ENCODE measurements at places on chromosomes 3 and 15.

- DNase-seq = no peak
Observed at GRCh38 chr3:51904034-51904823, 1.1 kb upstream of the IQCF1 start.

DNA sequence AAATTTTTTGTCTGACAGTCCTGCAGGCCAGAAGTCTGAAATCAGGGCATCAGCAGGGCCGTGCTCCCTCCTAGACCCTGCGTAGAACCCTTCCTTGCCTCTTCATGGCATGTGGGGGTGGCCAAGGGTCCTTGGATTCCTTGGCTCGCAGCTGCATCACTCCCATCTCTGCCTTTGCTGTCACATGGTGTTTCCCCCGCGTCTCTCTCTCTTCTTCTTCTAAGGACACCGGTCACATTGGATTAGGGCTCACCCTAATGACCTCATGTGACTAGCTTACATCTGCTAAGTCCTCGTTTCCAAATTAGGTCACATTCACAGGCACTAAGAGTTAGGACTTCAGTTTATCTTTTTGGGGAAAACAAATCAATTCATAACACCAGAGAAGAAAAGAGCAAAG, 12.0 kb downstream of the SLCO3A1 start:
- DNase-seq = no peak

DNA sequence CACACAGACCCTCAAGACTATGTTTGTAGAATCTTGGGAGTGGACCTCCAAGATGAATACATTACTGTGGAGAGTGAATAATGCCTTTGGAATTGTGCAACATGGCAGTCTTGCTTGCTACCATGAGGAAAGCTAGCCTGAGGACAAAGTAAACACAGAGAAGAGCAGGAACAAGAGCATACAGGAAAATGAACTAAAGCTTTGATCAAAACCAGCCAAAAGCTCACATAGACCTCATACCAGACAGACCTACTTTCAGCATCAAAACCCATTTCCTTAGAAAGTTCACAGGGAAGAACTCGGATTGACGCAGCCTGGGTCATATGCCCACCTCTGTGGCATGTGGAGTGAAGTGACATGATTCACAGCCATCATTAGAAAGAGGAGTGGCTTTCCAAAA, 3.3 kb upstream of the RAB8B start:
- no peak for DNase-seq

GRCh38 chr3:72380193-72380592, 468.1 kb downstream of the SHQ1 start:
- DNase-seq = no peak

GRCh38 chr3:10709110-10709781, 106.8 kb upstream of the SLC6A11 start:
- DNase-seq = no peak

GRCh38 chr3:141655801-141656200, 82.3 kb upstream of the RNF7 start:
- DNase-seq = no peak

DNA sequence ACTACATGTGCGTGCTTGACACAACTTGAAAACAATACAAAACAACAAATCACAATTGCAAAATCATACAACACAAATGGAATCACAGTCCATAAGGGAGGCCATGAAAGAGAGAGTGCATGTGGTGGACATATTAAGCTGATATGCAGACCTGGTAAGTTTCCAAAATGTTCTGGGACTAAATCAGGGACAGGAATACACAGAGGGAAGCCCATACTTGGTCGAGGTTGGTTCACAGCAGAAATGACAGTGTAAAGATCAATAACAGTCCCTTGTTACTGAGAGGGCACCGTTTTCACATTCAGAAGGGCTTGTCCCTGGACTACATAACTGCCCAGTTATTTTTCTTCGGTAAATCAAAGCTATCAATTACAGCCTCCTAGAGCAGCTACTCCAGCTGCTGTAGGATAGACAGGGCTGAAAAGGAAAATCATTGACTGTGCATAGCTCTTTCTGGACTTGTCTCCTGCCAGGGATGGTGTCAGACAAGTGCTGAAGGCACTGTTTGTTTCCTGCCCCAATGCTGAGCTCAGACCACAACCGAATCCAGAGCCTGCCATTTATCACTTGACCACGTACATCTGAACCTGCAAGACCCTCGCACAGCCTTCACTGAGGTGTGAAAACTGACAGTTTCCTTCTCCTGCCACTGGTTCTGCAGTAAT, 79.5 kb upstream of the KCNMB2 start:
- no peak for DNase-seq

DNA sequence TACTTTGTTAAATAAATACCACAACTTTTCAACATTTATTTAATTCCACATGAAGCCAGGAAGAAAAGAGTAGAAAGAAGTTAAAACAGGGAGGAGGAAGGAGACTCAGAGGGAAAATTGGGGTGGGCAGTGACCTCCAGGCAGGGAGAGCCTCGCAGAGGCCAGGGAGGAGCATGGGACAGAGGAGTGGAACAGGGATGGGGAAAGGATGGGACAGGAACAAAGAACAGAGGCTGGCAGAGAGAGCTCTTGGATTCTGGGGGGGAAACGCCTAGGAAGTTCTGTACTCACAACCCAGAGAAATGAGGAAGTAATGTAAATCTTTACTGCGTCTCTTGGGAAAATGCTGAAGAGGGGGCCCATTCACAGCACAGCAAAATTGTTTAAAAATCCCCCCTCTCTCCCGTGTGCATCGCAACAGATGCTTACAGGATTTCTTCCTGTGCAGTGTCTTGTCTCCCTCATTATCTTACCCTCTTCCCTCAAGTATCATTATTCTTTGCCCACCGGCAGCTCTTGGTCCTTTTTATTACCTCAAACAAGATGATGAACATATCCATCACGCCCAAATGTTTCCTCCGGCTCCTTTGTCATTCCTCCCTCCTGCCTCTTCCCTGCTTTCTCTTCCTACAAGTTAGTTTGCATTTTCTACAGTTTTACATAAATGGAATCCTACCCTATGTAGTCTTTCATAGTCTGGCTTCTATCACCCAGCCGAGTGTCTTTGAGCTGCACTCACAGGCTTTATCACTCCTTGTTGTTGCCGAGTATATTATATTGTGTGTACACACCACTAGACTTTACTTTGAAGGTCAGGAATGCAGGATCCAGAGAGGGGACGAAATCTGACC, 65.5 kb downstream of the ARHGAP31 start:
- DNase-seq = no peak

- DNase-seq = no peak
Observed at GRCh38 chr15:52008698-52009434, 10.2 kb upstream of the MAPK6 start.

DNA sequence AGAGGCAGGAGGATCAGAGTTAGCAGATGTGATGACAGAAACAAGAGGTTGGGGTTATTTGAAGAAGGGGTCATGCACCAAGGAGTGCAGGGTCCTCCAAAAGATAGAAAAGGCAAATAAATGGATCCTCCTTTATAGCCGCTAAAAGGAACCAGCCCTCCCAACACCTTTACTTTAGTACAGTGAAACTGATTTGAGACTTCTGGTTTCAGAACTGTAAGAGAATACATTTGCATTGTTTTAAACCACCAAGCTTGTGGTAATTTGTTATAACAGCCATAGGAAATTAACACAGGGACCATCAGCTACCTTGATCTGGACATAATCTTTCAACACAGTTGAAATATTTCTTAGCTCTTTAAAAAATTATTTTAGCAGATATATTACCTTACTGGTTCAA, 166.6 kb downstream of the TIGIT start:
- no peak for DNase-seq

GRCh38 chr3:118476885-118477618, 557.6 kb downstream of the IGSF11 start:
- DNase-seq = no peak

- no peak for DNase-seq
Observed at GRCh38 chr3:51441282-51442030, 50.4 kb downstream of the RBM15B start.

DNA sequence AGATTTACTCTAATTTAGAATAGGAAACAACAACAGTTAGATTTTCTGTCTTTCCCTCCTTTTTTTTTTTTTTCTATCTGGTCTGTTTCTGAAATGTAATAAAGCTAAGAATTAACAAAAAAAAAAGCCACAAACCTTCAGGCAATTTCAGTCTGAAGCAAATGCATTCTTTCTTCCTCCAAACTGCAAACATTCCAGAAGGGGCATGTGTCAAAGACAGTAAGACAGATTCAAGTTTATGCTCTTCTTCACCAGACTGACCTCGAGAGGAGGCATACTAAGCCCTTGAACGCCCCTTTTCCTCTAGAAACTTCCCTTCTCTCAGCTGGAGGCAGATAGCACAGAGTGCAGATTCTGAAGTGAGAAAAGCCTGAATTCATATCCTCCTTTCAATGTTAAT, 654.6 kb upstream of the LMCD1 start:
- no peak for DNase-seq

- DNase-seq = no peak
Observed at GRCh38 chr3:188360364-188360881, 206.5 kb downstream of the LPP start.

DNA sequence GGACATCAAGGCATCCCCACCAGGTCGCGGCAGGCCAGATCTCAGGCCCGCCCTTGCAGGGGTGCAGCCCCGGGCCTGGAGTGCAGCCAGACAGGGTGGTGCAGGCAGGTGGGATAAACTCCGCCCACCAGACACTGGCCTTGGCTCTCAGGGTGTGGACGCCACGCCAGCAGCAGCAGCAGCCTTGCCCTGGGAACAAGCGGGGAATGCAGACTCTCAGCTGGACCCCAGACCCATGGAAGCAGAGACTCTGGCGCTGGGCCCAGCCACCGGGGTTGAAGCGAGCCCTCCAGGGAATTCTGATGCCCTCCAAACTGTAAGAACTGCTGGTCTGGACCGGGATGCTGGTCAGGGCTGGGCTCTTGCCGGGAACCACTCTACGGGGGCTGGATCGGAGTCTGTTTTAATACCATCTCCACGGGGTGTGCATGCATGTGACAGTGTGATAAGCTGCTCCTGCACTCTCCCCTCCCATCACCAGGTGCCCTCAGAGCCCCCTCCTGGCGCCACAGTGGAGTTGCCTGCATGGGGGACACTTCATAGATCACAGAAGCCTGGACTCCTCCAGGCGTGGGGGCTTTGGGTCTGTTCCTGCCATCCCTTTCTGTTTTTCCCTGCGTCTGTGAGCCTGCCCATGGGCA, 142.7 kb downstream of the NSMCE3 start:
- no peak for DNase-seq

DNA sequence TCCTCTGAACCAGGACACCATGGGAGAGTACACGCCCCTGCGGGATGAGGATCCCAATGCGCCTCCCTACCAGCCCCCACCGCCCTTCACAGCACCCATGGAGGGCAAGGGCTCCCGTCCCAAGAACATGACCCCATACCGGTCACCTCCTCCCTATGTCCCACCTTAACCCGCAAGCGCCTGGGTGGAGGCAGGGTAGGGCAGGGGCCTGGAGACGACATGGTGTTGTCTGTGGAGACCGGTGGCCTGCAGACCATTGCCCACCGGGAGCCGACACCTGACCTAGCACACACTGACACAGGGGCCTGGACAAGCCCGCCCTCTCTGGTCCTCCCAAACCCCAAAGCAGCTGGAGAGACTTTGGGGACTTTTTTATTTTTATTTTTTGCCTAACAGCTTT, 21.2 kb upstream of the BSN start:
- no peak for DNase-seq

- DNase-seq = no peak
Observed at GRCh38 chr3:134677196-134677986, 26.6 kb upstream of the KY start.

DNA sequence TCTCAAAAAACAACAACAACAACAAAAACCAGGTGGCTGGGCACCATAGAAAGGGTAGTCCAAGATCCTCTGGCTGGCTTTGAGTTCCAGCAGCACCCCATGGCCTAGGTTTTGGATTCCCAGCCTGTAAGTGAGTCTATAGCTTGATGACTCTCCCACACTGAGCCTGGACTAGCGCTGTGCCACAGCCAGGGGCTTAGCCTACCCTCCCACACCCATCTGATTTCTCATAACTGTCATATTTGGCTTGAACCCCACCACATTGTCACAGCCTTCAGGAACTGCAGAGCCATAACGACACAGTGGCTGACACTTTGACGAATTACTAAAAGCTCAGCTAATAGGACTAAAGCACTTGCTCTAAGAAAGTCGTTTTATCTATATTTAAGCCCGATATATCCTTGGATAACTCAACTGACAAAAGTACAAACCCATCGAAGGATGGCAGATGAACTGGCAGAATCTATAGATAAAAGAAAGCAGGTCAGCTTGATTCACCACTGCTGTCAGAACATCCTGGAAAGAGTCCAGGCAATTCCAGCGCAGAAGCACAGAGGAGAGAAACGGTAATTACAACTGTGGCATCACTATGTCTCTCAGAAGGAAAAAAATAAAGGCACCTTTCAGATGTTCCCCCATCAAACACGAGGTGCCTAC, 62.1 kb downstream of the HOMER2 start:
- no peak for DNase-seq

DNA sequence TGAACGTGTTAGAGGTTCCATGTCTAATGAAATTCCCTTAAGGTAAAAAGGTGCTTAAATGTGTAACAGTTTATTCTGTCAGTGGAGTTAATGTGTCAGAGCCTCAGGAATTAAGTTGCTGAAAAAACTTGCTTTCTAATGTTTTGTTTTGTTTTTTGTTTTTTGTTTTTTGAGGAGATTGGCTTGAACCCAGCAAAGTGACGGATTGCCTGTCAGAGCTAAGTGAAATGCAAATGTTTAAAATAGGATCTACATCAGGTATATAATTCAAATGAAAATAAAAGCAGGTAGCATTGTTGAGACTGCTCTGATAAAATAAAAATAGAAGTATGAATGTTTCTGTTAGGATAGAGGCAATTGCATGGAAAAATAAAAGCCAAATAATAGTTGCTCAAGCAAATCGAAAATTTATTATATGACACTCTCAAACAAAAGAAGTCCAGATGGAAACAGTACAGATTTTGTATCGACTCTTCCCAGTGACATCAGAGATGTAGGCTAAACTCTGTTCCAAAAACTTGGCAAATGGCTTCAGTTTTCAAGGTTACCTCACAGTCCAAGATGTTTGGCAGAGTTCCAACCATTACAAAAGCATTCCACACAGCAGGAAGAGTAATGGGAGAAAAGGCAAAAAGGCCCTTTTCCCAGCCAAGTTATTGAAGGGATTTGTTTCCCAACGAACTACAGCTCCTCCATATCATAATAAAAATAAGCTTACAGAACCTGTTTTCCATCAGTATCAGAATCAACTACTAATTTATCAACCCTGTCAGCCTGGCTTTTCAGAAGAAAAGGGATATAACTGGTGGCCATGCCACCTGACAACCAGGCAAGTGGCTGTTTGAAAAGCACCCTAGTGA, 291.0 kb downstream of the TBL1XR1 start:
- peak; percentile 29 for DNase-seq

DNA sequence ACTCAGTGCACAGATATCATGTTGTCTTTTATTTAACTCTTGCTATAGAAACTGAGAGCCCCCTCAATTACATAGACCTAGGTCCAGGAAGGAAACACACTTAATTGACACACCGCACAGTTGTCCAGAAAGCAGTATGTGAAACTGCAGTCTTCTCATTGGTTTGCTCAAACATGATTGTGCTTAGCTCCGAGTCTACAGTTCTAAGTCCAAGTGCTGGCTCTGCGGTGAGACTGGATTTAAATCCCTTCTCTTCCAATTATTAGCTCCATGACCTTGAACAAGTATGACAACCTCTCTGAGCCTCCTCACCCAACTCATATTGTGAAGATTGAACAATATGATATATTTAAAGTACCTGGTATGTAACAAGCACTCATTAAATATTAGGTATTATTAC, 19.0 kb upstream of the AHSG start:
- no peak for DNase-seq

All from kidney epithelial cell (primary cell).